ENCODE measurements at places on chromosomes 7 and 10.

DNA sequence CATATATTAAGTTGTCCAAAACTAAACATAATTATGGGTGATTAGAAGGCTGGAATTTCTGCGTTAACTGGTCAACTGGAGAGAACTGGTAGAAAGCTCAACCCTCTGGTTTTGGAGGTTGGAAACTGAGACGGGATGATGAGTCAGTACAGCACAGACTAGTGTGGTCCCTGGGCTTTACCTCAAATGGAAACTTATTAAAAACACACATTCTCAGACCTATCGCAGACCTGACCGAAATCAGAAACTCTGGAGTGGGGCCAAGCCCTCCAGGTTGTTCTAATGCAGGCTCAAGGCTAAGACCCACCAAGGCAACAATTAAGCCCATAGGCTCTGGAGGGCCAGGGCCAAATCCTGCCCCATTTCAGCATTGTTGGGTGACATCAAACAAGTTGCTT lies 136.9 kb downstream of the KCNMA1 start:
- no peak for DNase-seq

- no peak for DNase-seq
Measured at GRCh38 chr10:47121336-47121735, 178.7 kb upstream of the GDF10 start.

DNA sequence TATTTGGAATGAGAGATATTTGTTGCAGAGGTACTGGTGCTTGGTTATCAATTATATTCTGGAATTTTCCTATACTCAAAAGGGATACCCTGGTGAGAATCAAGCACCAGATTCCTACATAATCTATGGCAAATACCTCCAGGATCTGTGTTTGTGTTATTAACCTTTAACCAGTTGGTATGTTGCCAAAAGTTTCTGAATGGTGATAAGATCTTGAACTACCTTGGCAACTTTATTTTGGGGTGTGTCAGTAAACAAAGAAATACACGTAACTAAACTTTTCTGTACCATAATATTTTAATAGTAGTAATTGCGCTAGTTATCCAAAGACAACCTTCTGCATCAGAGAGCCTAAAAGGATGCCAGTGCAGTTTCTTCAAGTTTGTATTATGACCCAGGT lies 13.4 kb downstream of the SCIN start:
- no peak for DNase-seq

- DNase-seq = no peak
Measured at GRCh38 chr7:123725586-123726171, 23.1 kb downstream of the WASL start.

DNA sequence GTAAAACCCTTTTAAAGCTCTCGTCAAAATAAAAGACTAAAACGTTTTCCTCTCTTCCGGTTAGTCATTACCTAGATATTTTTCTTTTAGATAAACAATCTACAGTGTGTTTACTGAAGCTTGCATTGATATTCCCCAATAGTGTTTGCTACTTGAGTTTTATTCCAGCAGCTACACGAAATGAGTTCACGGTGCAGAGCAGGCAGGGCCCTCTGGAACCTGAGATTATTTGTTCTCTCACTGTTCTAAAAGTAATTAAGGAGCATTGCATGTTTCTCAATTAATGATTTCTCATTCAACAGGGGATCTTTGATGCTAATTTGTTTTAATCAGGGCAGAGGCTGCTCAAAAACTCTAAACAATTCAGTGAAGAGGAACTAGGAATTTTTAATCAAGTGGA lies 319.7 kb downstream of the GFRA1 start:
- DNase-seq = no peak

DNA sequence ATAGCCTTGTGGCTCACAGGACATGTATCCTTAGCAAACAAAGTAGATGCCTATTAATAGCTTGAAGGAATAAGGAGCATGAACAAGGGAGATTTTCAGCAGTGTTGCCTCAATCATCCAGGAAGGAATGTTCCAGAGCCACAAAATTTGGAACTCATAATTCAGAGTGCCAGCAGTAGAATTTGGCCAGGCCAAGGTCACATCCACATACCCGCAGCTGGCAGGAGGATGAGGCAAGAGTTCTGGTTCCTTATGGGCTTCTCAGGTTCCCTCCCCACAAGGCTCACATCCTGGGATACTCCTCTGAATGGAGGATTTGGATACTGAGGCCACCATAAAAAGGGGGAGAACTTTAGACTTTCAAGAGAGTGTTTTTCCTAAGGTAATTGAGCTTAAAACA lies 45.8 kb downstream of the SUFU start:
- no peak for DNase-seq

DNA sequence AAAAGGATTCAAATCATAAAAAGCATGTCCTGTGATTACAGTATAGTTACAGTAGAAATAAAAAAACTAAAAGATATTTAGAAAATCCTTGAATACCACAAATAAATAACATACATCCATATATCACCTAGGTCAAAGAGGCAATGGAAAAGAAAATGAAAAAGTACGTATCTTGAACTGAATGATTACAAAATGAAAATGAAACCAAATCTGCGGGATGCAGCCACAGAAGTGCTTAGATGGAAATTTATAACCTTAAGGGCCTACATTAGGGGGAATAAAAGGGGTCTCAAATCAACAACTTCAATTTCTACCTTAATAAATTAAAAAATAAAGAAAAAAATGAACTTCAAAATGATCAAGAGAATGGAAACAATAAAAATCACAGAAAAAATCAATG lies 879.0 kb upstream of the CELF2 start:
- no peak for DNase-seq

DNA sequence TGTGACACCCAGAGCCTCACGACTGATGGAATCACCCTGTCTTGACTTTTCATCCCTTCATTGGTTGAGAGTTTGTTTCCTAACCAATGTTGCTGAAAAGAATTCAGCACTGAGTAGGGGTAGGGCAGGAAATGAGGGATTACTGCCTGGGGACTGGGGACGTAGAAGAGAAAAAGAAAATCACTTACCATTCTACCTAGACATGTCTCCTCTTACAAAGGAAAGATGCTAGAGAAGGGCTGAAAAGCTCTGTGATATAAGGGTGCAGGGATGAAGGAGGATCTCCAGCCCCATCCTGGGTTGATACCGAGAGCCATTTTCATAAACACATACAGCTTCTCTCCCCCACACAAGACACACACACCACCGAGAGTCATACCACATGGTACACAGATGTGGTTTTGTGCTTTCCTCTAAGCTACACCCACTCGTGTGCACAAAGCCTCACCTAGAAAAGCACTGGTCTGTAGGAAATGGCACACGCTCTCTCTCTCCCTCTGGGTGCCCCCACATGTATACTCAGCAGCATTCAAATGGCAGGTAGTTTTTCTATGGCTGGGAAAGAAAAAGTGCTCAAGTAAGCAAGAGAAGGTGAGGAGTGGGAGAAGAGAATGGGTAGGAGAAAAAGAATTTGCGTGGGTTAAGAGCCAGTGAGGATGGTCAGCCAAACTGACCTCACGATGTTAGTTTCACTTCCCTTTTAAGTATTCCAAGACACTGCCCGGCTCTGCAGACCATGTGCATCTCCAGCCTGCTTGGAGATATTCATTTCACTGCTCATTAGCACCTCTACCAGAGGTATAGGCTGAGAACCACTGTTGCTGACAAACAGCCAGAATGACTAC lies 85.8 kb downstream of the CALD1 start:
- no peak for DNase-seq

DNA sequence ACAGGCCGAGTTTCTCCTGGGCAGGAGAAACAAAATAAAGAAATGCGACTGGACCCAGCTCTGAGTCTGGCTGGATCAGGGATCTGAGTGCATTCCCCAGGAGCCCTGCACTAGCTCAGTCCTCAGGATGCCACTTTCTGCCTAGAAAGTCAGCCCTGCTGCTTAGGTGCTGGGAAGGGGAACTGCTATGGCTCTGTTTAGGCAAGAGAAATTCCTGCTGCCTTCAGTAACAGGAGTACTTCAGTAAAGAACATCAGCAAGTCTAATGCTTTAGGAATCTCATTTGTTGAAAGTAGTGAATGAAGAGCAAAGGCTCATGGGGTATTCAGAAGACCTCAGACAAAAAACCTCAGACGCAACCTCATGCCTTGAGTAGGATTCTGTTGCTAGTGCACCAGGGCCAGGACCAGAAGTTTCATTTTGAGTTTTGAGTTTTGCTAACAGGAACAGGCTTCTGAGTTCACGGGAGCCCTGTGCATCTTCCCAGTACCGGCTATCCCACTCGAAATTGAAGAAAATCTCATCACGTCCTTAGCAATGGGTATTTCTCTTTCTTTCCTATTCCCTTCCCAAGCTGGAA lies 170.8 kb upstream of the CDCA7L start:
- DNase-seq = no peak

- DNase-seq = no peak
Measured at GRCh38 chr10:11529276-11529903, 82.1 kb downstream of the USP6NL start.

DNA sequence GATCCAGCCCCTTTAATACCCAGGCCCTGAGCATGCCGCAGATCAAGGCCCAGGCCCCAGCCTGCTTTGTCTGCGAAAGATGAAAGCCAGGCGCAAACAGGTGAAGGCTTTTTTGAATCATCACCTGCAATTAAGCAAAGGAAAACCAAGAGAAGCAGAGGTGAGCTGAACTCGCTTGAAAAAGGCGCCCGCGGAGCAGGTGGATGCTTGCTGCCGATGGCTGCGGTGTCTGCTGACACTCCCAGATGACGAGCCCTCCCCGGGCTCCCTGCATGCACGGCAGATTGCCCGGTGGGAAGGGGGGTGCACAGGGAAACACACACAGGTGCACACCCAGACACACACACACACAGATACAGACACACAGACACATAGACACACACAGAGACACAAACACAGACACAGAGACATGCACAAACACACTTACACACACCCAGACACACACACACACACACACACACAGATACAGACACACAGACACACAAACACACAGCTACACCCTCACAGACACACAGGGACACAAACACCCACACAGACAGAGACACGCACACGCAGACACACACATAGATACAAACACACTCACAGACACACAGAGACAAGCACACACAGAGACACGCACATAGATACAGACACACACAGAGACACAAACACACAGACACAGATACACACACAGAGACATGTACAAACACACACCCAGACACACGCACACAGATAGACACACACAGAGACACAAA lies 142.6 kb upstream of the RNF32 start:
- DNase-seq = no peak

GRCh38 chr7:75814407-75814947 lies 871 bp upstream of the CCL24 start:
- DNase-seq = no peak

- no peak for DNase-seq
Measured at GRCh38 chr10:14322526-14323188, 8.1 kb downstream of the FRMD4A start.

DNA sequence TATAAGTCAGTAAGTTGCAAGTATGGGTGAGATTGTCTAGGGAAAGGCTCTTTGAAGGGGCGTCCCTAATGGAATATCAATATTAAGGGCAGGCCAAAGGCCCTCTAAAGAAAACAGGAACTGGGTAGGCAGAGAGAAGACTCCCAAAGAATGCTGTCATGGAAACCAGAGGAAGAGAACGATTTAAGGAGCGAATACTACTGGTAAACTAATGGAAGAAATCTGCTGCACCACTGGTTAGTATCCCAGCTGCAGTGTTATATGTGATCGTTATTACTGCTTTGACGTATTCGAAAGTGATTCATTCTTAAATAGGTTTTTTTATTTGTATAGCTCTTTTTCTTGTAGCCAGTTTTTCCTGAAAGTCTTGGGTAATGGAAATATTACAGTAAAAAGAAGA lies 1.3 kb downstream of the CASP2 start:
- DNase-seq = no peak

DNA sequence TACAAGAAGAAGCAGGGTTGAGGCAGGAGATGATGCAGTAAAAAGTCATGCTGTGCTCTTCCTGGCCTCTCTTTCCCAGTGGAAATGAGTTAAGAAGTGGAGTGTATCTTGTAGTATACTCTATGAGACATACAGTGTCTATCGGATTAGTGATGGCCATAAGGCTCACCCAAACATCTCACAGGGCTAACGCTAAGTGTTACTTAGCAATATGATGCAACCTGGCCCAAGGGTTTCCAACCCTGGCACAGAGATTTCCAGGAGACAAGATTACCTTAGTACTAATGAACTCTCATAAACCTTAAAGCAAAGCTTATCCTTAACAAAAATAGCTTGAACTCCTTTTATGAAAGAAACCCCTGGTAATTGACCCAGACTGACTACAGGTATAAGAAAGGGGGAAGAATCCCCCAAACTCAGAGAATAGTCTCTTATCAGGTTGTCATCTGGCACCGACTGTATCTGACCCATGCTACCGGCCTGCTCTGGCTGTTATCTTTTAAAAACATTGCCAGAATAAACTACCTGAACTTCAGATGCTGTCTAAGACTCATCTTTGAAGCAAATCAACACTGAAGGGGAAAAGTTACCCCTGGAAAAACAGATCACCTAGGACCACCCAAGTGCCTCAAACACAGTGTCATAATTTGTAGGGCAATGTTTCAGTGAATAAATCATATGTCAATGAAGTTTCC lies 1002.0 kb downstream of the REEP3 start:
- no peak for DNase-seq

DNA sequence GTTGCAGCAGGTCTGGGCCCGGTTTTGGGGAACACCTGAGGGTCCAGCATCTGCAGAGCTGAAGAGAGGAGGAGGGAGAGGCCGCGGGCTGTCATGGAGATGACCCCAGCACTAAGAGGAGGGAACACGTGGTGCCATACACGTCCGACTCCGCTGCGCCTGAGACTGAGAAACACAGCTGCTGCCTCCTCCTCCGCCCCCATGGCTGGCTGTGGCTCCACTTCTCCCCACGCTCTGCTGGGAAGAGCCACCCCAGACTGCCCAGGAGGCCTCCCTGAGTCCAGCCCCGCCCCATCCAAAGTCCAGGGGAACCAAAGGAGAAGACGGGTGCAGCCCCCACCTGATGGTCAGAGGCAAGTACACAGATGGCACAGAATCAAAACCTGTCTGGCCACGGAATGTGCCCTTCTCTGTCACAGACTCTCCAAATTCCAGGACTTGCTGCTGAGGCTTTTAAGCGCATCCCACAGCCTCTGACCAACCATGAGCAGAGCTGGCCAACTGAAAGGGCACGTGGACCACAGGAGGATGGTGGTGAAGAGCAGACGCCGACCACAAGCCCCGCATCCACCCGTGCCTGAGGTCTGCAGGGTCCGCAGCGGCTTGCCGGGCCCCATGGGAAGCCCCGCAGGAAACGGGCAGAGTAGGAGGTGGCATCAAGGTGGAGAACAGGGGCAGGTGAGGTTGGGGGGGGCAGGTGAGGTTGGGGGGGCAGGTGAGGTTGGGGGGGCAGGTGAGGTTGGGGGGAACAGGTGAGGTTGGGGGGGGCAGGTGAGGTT lies 24.0 kb downstream of the STK32C start:
- no peak for DNase-seq

GRCh38 chr10:96025566-96025965 lies 17.8 kb upstream of the CCNJ start:
- no peak for DNase-seq

GRCh38 chr7:91636728-91637127 lies 243.8 kb downstream of the MTERF1 start:
- DNase-seq = no peak

DNA sequence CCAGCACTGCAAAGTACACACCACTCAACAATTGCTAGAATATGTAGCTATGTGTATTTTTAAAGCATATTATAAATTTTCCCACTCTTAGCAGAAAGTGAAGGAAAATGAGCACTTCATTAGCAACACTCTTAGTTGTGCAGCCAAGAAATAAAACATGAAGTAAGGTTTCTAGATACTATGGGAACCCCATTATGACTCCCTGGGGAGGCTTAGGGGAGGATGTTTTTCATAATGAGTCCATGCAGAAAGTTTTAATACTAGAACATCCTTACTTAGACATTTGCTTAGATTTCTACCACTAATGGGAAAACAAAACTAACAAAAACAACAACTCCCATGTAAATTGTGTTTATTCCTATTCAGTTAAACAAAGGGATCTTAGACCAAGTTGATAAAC lies 148.4 kb upstream of the HDAC9 start:
- DNase-seq = no peak
